ENCODE measurements at places on chromosomes 2 and 18.

GRCh38 chr2:42851740-42852250 is 59.4 kb upstream of the HAAO start:
- no peak for DNase-seq

- no peak for DNase-seq
Observed at GRCh38 chr2:207513551-207514257, 16.1 kb upstream of the CREB1 start.

DNA sequence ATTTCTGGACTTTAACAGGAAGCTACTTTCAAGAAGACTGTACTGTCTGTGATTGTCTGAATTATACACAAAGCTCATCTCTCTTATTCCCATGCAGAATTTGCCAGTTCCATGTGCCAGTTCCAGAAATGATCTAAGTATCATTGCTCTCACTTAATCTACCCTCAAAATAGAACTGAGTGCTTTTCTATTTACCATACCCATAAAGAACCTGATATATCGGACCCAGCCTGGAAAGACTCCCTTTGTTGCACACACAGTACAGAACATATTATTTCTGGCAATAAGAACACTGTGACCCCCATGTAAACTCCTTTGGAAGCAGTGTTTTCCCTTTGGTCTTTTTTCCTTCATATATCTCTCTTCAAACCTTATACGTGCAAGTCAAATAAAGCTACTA is 102.3 kb upstream of the TTN start:
- DNase-seq: no peak

DNA sequence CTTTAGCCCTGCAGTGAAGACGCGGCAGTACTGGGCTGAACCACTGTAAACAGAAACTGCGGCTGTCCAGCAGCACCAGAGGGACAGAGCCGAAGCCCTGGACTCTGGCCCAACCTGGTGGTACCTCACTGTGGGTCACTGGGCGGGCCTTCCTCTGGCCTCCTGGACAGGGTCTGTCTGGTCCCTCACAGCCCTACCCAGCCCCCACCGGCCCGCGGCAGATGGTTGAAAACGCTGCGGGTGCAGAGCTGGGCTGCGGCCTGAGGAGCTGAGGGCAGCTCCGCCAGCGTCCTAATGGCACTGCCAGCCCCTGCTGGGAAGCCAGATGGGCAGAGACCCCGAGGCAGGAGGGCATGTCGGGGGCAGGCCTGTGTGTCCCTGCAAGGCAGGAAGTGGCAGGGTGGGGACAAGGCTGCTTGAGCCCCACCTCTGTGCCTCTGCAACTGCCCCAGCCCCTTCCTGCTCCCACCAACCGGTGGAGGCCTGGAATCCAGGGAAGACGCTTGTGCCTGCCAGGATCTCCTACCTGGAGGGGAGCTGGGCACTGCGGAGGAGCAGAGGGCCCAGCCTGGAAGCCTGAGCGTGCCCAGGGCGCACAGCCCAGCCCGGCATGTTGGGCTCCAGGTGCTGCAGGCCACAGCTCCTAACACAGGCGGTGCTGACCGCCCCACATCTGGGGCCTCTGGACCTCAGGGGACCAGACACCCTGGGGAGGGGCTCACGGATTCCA is 36.3 kb downstream of the HS6ST1 start:
- no peak for DNase-seq

DNA sequence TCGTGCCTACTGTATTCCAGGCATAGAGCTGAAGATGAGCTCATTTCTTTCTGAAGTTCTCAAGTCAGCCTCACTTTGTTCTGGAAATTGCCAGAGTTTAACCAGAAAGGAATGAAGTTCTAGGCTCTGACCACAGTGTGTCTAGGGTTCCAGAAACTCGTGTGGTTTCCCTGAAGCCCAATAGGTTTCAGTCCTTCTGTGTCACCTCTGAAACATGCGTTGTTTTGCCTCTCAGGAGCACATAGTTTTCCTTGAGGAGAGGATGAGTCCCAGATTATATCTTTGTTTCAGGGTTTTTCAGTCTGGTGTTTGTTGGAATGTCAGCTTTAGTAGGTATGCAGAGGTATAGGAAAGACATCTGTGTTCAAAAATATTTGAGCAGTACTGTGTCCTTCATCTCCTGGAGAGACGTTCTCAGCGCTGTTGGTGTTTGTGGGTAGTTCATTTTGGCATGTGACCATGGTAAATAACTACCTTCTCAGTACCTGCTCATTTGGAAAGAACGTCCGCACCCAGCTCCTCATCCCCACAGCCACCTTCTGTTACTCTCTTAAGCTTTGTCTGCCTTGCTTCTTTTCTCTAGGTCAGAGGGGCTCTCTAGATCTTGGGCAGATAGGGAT is 56.6 kb downstream of the RALBP1 start:
- no peak for DNase-seq

- DNase-seq: no peak
Observed at GRCh38 chr2:233082222-233082930, 22.2 kb downstream of the INPP5D start.

DNA sequence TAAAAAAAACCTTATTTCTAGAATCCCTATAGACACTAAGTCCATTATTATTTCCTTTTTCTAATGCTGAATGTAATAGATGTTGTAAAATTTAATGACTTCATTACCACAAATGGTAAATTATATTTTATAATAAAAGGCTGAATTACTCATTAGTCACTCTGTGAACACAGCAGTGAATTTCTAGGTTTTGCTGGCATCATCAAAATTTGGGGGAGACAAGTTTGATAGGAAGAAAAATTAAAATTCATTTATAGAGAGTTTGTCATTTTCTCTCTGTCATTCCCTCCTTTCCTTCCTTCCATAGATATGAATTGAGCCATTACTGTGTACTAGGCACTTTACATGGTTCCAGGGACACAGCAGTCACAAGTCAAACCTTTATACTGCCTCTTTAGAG is 340.9 kb downstream of the TRIB2 start:
- no peak for DNase-seq

- DNase-seq: no peak
Observed at GRCh38 chr2:226865273-226865672, 29.4 kb downstream of the RHBDD1 start.

- no peak for DNase-seq
Observed at GRCh38 chr2:241814393-241814642, 5.3 kb downstream of the NEU4 start.

DNA sequence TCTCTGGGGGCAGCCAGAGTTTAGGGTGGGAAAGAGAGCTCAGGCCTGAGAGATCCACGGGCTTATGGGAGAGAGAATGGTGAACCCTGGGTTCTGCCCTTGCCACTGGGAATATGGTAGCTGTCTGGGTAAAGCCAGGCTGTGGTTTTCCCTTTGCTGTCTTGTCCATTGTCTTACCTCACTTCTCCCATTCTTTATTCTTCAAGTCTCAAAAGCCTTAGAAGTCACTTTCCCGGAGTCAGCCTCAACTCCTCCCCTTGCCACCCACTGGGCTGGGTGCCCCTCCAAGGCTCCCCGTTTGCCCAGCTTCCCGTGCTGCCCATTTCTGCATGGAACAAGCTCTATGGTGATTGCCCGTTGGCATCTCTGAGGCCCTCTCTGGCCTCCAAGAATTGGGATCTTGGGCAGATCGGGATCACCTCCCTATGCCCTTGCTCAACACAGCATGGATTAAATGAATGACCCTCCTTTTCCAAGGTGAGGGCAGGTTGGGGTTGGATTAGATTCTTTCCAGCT is 228.2 kb downstream of the HAUS1 start:
- DNase-seq: no peak

GRCh38 chr2:118923371-118923770 is 18.6 kb upstream of the MARCO start:
- DNase-seq: no peak

- DNase-seq: no peak
Observed at GRCh38 chr18:905948-906415, 1.3 kb downstream of the ADCYAP1 start.

- no peak for DNase-seq
Observed at GRCh38 chr2:173959358-173959884, 5.8 kb downstream of the SP3 start.

DNA sequence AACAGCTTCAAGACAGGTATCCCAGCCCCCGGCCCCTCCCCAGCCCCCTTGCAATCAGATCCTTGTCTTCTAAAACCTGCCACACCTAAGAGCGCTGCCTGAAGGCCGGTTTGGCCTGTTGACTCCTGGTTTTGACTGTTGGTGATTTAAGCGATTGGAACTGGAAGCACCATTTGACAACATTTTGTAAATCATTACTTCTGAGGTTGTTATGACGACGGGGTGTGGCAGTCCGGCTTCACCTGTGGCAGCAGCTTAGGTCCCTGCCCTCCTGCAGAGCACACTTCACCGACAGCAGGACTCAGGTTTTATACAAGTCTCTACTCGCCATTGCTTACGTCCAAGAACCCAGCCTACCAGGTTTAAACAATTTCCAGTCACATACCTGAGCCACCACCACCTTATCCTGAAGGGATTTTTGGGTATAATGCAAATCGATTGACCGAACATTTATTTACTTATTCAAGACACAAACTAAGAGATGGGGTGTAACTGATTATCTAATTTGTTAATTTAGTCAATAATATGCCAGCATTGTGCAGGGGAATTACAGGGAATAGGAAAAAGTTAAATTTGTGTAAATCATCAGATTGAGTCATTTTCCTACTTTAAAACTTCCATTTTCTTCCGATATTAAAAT is 707 bp upstream of the DGUOK start:
- DNase-seq: no peak

GRCh38 chr2:223937535-223937934 is 7.6 kb downstream of the WDFY1 start:
- DNase-seq: no peak

DNA sequence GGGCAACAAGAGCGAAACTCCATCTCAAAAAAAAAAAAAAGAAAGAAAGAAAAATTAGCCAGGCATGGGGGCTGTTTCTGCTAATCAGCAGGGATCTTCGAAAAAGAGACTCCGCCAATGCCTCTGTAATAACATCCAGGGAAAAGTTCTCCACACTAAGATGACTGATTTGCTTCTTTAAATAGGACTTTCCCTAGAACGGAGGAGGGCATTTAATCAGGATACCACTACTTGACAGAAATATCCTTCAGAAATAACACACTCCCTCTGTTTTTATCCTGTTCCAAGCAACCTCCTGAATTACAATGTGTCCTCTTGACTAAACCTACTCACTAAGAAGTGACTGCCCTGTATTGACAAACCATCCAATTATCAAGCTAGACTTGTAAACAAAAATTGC is 21.7 kb downstream of the REV1 start:
- DNase-seq: no peak

DNA sequence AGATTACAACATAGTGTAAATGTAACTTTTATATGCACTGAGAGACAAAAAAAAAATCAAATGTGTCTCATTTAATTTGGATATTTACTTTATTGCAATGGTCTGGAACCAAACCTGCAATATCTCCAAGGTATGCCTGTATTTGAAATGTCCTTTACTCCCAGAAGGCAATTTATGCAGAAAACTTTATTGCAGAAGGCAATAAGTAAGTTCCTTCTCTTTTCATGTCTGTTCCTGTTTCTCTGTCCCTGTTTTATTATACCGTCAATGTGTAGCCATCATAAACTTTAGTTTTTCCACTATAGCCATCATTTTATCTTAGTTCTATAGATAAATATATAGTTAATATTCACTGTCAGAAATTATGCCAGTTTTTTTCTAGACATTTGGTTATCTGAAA is 513.1 kb upstream of the FAM98A start:
- no peak for DNase-seq

GRCh38 chr2:225002656-225003045 is 39.6 kb downstream of the DOCK10 start:
- DNase-seq: no peak

GRCh38 chr2:216535454-216535995 is 36.9 kb downstream of the RPL37A start:
- no peak for DNase-seq

- DNase-seq: no peak
Observed at GRCh38 chr2:2265747-2266279, 65.3 kb downstream of the MYT1L start.

GRCh38 chr2:27804146-27804545 is 32.6 kb downstream of the MRPL33 start:
- DNase-seq: no peak

DNA sequence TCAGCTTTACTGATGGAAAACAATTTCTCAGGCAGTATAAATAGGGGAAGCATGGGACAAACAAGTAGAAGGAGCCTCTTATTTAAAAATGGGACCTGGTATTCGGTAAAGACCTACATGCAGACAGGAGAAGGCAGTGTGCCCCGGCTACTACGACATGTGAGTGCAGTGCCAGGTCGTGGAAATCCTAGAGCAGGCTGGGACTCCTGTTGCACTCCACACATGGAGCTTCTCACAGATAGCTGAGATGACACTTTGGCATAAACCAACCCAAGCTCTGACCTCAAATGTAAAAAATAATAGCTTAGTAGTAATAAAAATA is 885 bp upstream of the DSEL start:
- no peak for DNase-seq

DNA sequence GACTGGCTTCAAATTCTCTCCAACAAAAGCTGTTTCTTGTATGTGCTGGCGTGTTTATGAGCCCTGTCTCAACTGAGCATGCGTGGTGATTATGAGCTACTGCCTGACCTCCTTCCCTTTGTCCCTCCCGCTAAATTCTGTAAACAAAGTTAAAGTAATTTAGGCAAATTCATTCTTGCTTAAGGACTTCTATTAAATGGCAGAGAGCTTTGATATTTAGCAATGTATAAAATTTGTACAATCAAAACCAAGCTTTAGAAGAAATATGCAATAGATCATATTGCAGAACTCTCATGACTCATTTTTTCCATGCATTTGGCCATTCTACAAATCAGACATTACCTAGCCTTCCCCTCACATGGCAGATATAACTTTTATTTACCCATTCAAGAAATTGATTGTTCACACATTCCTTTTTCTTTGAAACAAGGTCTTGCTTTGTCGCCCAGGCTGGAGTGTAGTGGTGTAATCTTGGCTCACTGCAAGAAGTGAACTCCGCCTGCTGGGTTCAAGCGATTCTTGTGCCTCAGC is 18.2 kb downstream of the IGFBP2 start:
- no peak for DNase-seq

DNA sequence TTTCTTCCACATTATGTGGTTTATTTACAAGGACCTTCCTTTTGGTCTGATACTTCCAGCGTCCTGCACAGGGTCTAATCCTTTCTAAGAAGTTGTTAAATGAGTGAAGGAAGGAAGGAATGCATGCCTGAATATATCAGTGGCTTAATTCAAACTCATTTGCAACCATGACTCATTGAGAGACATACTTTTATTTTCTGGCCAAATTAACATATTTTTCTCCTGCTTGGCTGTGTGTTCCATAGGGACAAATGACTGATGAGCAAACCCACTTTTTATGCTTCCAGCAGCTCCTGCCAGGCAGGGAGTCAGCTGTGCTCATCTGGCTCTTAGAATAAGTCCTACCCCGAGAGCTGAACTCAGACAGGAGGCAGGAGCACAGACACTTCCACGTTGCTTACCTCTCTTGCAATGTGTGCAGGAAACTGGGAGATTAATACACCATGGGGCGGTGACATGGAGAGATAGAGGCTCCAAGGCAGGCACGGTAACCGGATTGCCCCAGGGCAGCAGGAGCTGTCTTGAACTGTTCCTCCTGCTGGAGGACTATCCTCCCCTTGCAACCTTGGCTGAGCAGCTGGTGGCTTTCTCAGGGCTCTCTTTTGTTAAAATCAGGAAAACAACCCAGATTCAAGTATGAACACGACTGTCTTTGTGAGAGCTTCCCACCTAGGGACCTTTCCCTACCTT is 667.5 kb upstream of the HS6ST1 start:
- DNase-seq: no peak

GRCh38 chr2:144132357-144132756 is 387.6 kb downstream of the ZEB2 start:
- DNase-seq: no peak

Data from NCI-H1048 (cell line).